ENCODE measurements at places on chromosomes 1 and 21.

- peak; percentile 50 for DNase-seq
Observed at GRCh38 chr1:110118636-110119396, 6.6 kb downstream of the UBL4B start.

- DNase-seq, result no peak
Observed at GRCh38 chr1:153697191-153698019, 18.9 kb downstream of the NPR1 start.

DNA sequence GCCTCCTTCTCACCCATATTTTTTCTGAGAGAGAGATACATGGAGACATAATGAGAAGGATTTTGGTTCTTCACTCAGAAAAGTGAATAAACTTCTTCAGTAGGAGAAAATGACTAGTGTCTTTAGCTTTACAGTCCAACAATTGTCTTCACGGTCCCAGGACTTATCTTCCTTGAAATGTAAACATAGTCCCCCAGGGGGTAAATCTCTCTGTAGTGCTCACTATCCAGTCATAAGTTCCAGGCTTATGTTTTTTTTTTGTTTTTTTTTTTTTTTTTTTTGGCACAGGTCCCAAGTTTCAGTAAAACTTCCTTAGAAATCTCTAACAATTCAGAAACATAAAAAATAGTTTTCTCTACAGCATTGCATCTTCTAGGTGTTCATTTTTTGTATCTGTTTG is 890.2 kb upstream of the B3GALT2 start:
- no peak for DNase-seq

- DNase-seq, result peak; percentile 81
Observed at GRCh38 chr1:185317886-185318310, 855 bp upstream of the IVNS1ABP start.

GRCh38 chr1:5646486-5647149 is 345.6 kb downstream of the NPHP4 start:
- DNase-seq, result no peak

- DNase-seq, result no peak
Observed at GRCh38 chr21:17679002-17679600, 66.4 kb upstream of the BTG3 start.

- peak; percentile 16 for DNase-seq
Observed at GRCh38 chr1:226201029-226201593, 14.6 kb upstream of the ACBD3 start.

DNA sequence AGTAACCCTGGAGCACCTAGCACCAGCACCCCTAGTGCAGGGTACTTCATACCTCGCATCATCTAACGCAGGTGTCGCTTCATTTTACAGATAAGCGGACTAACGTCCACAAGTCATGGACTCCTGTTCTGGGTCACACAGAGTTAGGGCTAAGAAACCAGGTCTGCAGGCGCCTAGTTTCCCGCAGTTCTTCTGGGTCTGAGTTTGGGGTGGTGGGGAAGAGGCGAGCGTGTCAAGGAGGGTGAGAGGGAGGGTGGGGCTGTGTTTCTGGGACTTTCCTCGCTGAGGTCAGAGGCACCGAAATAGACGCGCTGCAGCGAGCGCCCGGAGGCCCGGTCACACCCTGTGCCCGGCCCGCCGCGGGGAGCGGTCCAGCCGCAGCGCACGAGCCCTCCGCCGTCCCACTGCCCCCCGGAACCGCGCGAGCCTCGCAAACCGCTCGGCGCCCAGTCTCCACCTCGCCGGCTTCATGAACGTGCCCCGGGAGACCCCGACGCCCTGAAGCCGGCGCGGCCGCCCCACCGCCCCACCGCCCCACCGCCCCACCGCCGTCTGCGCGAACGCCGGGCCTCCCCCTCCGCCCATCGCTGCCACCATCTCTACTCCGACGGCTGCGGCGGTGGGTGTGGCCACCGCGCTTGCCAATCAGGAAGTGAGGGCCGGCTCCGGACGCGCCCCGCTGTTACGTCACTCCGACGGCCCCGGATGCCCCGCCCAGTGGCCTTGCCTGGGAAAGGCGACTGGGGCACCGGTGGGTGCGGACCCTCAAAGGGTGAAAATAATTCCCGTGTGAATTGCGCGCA is 12.3 kb downstream of the IFI6 start:
- DNase-seq, result peak; percentile 92

DNA sequence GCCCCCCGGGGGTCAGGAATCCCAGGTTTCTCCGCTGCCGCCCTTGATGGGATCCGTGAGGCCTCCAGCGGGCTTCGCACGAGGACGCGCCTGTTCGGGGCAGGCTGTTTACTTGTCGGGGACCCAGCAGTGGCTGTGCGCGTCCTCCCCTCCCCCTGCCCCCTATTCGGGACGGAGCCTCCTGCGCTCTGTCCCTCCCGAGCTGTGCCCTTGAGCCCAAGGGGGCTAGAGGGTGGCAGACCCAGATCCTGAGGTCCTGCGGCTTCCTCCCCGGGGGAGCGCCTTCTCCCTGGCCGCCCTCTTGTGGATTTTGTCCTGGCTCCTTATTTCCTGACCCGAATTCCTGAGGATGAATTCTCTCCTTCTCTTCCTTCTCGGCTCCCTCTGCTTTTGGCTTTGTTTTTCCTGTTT is 38.4 kb downstream of the PIK3CD start:
- peak; percentile 33 for DNase-seq

- DNase-seq, result peak; percentile 45
Observed at GRCh38 chr1:155013632-155014031, 11.0 kb downstream of the ZBTB7B start.

- no peak for DNase-seq
Observed at GRCh38 chr21:40837456-40837855, 9.5 kb downstream of the DSCAM start.

DNA sequence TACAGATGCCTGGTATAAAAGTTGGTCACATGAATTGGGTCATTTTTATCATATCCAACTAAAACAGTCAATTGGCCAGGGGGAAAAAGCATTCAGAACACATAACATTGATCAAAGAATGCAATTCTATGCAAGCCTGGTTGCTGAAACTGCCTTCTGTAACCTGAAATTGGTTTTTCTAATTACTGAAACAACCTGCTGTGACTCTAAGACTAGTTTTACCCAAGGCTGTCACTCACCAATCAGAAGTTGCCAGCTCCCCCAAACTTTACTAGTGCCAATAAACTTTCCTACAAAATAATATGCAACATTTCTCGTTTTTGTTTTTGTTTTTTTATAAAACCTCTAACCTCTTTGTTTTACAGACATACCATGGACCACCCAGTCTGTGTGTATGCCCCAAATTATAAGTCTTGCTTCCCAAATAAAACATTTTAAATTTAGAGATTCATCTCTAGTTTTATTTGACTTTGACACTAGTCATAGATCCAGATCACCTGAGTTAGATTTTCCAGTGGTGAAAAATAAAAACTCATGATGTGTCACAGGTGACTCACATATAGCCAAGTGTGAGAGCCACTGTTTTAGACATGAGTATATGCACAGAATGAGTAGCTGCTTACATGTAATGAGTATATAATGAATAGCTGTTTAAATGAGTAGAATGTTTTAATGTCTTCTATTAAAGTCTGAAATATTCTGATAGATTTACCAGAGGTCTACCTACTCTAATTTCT is 64.2 kb upstream of the CR2 start:
- DNase-seq, result no peak

- DNase-seq, result peak; percentile 52
Observed at GRCh38 chr21:26070822-26071425, 99.6 kb downstream of the APP start.

DNA sequence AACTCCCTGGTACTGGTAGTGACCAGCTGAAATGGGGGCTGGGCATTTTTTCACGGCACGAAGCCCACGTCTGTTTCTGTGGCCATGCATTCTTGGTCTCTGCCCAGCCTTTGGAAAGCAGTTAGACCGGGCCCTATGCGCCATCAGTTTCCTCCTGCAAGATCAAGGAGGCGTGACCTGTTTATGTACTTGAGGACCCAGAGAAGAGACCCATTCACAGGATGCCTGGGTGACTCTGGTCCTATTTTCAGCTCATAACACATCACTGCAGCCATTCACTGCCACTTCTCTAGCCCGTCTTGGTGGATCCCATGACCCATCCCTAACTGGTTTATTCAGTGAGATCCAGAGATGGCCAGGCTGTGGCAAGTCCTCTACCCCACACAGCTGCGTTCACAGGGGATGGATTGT is 70.4 kb downstream of the SPSB1 start:
- DNase-seq, result no peak

- DNase-seq, result no peak
Observed at GRCh38 chr21:28342212-28342810, 650.4 kb downstream of the LTN1 start.

DNA sequence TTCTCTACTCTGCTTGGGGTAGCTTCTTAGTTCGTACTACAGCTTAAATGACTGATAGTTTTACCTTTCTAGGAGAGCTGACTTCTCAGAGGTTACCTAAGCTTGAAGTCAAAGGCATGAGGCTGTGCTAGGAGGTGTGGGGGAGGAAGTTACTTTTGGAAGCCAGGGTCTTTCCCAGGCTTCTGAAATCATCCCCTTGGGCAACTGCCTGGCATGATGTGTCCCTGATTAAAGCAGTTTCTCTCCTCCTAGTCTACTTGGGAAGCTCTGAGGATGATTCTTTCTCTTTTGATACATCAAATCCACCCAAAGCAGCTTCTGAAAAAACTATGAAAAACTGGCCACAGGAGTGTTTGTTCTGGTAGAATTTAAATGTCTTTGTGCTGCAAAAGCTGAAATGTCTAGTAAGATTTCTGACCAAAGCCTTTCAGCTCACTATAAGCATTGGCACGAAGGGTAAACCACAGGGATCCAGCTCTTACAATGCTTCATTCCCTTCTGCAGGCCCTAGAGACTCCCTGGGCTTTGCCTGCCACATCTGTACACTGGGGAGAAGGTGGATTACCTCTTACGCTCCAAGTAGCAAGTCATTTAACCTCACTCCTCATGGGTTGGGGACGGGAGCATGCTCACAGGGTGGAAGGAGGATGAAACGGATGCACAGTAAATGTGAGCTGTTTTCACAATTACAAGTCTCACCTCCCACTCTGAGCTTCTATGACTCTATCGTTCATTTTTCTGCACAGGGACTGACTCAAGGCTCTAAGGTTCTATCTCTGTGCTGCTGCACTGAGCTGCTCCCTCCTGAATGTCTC is 59.6 kb downstream of the RUNX1 start:
- peak; percentile 88 for DNase-seq

DNA sequence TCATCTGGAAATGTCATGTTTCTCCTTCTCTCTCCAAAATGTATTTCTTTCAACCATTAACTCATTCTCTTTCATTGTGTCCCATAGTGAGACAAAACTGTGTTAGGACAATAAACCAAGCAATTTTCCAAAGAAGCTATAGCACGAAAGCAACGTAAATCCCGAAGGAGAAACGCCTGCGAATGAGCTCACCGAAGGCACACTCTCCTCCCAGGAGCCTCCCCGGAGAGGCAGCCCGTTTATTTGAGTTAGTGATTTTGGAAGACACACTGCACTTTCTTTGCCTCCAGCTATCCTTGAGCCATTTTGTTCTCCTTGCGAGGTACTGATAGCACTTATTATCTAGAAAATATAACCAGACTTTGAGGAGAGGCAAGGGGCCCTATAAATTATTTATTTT is 41.2 kb downstream of the RSPH1 start:
- no peak for DNase-seq

DNA sequence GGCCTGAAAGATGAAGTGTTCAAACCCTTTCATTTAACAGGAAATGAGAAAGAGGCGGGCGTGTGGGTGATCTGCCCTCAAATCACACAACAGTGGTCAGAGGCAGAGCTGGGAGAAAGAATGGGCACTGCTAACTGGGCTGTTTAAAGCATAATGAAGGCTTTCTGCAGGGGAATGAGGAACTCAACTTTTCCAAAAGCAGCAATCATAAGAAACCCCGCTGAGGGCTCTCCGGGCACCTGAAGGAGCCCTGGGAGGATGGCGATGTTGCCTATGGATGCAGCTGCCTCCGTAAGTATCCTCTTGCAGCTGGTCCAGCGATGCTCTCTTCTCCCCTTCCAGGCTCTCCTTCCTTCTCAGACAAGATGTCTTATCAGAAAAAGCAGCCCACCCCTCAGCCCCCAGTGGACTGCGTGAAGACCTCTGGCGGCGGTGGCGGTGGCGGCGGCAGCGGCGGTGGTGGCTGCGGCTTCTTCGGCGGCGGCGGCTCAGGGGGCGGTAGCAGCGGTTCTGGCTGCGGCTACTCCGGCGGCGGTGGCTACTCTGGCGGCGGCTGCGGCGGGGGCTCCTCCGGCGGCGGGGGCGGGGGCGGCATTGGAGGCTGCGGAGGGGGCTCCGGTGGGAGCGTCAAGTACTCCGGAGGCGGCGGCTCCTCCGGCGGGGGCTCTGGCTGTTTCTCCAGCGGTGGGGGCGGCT is 1.2 kb downstream of the LORICRIN start:
- DNase-seq, result peak; percentile 23

DNA sequence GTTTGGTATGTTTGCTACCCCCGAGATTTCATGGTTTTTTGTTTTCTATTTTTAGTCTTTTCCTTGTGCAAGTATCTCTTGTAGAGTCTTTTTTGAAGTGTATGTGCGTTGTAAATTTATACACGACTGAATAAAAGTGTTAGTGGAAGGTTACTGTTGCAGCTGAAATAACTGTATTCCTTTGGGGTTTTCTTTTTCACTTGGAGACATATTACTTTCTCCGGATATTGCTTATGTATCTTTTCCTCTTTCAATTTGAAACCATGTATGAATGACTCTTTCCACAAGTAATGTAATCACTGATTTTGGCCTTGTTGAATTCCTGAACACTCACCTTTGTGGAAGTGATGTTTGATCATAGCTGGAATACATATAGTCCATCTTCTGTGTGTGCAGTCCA is 956 bp downstream of the URB2 start:
- DNase-seq, result no peak
